Naive thymus-derived CD8-positive, alpha-beta T cell (primary cell): ENCODE measurements at places on chromosomes 13 and 19. TPM values are rescaled to one million over a fixed set of nuclear protein-coding genes. Genes with fewer than 3 reads are reported as not detected.
A peak's percentile ranks its signal among the peaks of the same experiment; 100 is the strongest.

DNA sequence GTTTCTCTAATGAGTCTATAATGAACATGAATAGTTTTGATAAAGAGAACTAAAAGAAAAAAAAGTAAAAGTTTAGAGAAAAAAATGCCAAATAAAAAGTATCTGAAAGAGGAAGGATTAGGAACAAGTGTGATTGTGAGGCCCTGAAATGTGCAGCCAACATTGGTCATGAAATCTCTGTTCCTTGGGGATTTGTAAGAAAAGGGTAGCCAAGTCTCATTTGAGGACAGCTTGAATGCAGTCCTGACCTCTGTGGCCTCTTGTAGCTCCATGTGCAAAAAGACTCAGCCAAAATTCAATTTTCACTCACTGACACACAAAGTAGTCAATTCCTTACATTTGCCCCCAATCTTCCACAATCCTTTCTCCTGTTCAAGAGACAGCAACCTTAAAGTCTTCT lies 167.9 kb downstream of the KLF12 start:
- H3K4me1 ChIP-seq, result peaks cover 68% of the 10 kb centered on the region
- peaks cover 27% of the 10 kb centered on the region for H3K36me3 ChIP-seq
- no peak overlapping the region for H3K27ac ChIP-seq
- DNase-seq, result no peak
- H3K27me3 ChIP-seq, result no peaks in the 10 kb centered on the region
- H3K4me3 ChIP-seq, result no peak overlapping the region

DNA sequence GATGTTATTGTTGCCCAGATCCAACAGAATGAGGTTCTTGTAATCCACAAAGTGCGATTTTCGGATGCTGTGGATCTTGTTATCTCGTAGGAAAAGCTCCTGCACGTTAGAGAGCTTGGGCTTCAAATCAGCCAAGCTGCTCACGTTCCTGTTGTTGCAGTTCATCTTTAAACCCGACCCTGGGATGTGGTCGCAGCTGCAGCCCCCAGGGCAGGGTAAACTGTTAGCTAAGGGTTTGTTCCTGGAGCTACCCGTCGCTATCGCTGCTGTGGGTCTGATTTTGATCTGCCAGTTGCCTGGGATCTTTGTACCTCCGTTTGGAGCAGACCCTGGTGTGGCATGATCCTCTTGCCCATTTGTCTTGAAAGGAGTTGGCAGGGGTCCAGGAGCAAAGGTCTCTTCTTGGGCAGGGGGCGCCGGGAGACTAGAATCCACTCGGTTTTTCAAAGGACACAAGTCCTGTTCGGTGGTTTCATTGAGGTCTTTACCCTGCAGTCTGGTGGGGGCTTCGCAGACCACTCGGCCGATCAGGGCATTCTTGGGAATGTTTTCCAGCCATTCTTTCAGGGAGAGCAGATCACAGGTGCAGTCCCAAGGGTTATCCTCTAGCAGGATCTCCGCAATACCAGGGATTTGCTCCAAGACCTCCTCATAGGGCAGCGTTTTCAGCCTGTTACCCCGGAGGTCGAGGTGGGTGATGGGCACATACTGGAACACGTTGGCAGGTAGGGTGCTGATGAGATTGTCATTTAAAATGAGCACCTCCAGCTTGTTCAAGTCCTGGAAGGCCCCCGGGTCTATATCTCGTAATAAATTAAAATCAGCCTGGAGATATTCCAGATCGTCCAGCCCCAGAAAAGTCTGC lies 1.8 kb downstream of the SLITRK1 start:
- no peak overlapping the region for H3K4me3 ChIP-seq
- no peak overlapping the region for H3K27ac ChIP-seq
- DNase-seq, result no peak
- H3K4me1 ChIP-seq, result peaks cover 12% of the 10 kb centered on the region
- peaks cover 2% of the 10 kb centered on the region for H3K36me3 ChIP-seq

GRCh38 chr19:47351548-47351947 lies 2.4 kb downstream of the DHX34 start:
- peak overlapping the region; percentile 65 for H3K27ac ChIP-seq
- H3K36me3 ChIP-seq, result peaks cover 35% of the 10 kb centered on the region
- DNase-seq, result no peak

KCNRG gene
- polyA plus RNA-seq, result 0.31 TPM

PRODH2 gene
- polyA plus RNA-seq, result not detected

ZNF235 gene
- polyA plus RNA-seq, result 2.7 TPM

DIRAS1 gene
- not detected for polyA plus RNA-seq

- H3K4me3 ChIP-seq, result no peak overlapping the region
- peaks cover 13% of the 10 kb centered on the region for H3K27me3 ChIP-seq
- peaks cover 4% of the 10 kb centered on the region for H3K4me1 ChIP-seq
- DNase-seq, result no peak
These were observed 31.3 kb downstream of the TINCR start for GRCh38 chr19:5536337-5536894.

DNA sequence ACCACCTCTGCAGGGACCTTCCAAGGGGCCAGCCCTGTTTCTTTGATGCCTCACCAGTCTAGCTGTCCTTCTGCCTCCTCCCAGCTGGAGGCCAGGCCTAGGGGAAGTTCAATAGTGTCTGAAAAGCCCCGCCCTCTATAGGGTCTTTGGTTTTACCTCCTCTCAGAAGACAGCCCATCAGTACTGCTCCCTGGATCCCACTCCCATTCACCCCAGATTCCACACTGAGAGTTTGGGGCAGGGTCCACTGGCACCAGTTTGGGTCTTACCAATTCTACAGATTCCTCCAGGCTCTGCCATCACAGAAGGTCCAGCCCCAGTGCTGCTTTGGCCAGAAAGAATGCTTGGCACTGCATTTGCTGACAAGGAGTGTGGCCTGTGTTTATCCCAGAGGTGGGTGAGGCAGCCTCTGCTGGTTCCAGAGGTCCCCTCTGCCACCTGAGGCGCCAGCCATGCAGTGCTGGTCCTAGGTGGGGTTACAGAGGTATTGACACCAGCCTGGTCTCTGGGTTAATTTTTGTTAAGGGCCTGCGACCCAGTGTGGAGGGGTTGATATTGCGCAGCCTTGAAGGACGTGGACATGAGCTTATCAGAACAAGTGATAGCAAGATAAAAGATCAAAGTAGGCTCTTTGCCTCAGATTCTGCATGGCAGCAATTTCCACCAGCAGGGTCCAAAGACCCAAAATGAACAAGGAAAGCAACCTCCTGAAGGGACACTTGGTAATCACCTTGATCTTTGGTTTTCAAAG lies 41.4 kb upstream of the IGSF23 start:
- no peaks in the 10 kb centered on the region for H3K36me3 ChIP-seq
- H3K27ac ChIP-seq, result no peak overlapping the region
- H3K4me3 ChIP-seq, result no peak overlapping the region
- H3K27me3 ChIP-seq, result peaks cover 25% of the 10 kb centered on the region

GRCh38 chr19:31461814-31462539 lies 112.7 kb upstream of the TSHZ3 start:
- no peaks in the 10 kb centered on the region for H3K36me3 ChIP-seq
- H3K4me1 ChIP-seq, result no peaks in the 10 kb centered on the region
- peaks cover 11% of the 10 kb centered on the region for H3K27me3 ChIP-seq
- DNase-seq, result no peak
- no peak overlapping the region for H3K4me3 ChIP-seq

DNA sequence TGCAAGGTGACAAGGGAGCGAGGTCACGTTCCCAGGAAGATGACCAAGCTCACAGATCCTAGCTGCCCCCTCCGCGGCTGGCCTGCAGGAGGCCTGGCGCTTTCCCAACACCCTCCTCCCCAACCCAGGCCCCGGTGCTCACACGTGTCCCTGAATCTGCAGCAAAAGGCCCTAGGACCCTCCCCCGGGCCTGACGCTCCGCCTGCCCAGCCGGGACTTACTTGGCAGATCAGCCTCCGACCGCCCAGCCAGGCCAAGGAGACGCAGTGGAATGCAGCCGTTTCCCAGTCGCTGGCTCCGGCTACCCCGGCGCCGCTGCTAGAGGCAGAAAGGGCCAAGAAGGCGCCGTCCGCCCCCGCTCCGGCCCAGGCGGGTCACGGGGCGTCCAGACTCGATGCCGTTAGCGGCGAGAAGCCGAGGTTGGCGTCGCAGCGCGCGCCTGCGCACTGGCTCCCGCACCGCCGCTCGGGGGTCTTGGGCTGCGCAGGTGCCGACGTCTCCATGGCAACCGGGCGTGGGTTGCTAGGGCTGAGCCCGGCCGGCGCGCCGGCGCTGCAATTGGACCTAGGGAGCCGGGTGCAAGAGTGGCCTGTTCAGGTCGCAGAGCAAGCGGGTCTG lies at the start of gene PNMA8A:
TSS of gene PNMA8A (minus strand) at position 448 of the 618 bp plus-strand sequence. CDS start 528 bp downstream, outside the sequence.
- H3K27ac ChIP-seq, result no peak within 1 kb of the TSS
- no peaks in the 10 kb centered on the region for H3K36me3 ChIP-seq
- peaks cover 23% of the 10 kb centered on the region for H3K27me3 ChIP-seq
- peaks cover 9% of the 10 kb centered on the region for H3K4me1 ChIP-seq

- H3K27ac ChIP-seq, result no peak overlapping the region
- no peak overlapping the region for H3K4me3 ChIP-seq
- DNase-seq, result no peak
- H3K36me3 ChIP-seq, result no peaks in the 10 kb centered on the region
- H3K27me3 ChIP-seq, result peaks cover 11% of the 10 kb centered on the region
These were observed 348.4 kb downstream of the EFNB2 start for GRCh38 chr13:106187101-106187500.

DNA sequence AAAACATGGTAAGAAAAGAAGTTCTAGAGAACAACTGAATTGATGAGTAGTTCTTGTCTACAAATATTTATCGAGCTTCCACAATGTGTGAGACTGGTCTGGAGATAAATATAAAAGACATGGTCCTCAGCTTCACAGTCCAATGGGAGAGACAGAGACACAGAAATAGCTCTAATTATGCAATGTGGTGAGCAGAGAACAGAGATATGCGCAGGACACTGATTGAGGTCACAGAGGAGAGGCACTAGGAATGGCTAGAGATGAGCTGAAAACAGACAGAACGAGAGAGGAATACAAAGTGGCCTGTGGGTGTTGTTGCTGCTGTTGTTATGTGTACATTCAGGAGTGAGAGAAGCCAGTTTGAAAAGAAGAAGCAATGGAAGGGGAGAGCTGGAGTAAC lies 53.2 kb downstream of the GPALPP1 start:
- peaks cover 2% of the 10 kb centered on the region for H3K27me3 ChIP-seq
- no peak overlapping the region for H3K4me3 ChIP-seq
- no peak overlapping the region for H3K27ac ChIP-seq
- H3K36me3 ChIP-seq, result no peaks in the 10 kb centered on the region
